Left ventricle myocardium inferior (tissue), 1 donor: ENCODE measurements at places on chromosomes 16 and 17.

DNA sequence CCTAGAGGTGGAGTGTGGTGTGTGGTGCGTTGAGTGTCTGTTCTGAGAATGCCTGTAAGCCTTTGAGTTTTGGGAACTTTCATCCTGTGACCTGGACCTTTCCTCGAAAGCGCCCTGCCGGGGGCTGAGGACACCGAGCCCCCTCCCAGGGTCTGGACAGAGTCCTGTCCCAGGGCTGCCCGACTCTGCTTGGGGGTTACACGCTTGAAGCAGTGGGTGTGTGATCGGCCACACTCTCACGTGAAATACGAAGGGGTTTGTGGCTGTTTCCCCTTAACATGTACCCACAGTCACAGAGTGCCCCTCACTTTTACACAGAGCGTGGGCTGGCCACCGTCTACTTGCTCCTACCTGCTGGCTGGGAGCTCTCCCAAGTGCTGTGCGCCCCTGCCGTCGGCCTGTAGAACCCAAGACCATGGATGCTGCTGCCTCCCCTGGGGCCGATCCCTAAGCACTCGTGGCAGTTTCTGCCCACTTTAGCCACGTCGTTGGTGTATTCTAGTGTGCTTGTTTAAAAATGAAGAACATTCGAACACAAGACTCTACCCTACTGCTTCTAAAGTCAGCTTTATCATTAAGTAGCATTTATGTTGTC is 6.8 kb downstream of the ZNF750 start:
- peaks cover 50% of the 10 kb centered on the region for H3K4me1 ChIP-seq
- no peak for DNase-seq
- peak overlapping the region; percentile 84 for H3K27ac ChIP-seq

DNA sequence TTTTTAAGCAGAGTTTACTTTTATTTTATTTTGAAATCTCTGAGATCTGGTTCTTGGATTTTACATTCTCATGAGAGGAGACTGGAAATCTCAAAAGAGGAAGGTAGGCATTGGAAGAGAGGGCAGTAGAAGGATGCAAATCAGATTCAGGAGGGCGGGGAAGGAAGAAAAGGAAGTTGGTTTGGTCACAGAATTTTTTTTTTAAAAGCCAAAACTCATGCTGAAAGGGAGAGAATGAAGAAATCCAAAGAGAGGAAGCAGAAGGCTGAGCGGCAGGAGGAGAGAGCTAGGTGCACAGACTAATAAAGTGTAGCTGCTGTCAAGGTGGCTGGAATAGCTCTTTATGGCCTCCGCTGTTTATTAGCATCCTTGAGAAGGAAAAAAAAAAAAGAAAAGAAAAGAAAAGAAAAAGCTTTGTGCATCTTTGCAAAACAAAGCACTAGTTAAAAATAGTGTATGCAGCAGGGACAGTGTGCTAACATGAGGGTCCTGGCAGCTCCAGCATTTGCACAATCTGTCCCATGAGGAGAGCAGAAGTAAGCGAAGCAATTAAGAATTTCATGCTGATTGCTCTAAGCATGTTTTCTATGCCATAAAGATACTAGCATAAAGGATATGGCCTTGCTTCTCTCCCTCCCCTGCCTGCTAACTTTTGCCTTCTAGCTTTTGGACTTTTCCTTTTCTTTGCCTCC is 194.2 kb downstream of the ZFHX3 start:
- peak overlapping the region; percentile 3 for H3K27ac ChIP-seq
- DNase-seq: no peak
- H3K4me3 ChIP-seq: no peak overlapping the region

GRCh38 chr17:69451416-69452394 is 37.2 kb downstream of the MAP2K6 start:
- H3K27ac ChIP-seq: no peak overlapping the region
- no peak overlapping the region for H3K4me3 ChIP-seq
- DNase-seq: no peak
- no peaks in the 10 kb centered on the region for H3K36me3 ChIP-seq
- H3K4me1 ChIP-seq: peaks cover 9% of the 10 kb centered on the region
- H3K27me3 ChIP-seq: no peaks in the 10 kb centered on the region

DNA sequence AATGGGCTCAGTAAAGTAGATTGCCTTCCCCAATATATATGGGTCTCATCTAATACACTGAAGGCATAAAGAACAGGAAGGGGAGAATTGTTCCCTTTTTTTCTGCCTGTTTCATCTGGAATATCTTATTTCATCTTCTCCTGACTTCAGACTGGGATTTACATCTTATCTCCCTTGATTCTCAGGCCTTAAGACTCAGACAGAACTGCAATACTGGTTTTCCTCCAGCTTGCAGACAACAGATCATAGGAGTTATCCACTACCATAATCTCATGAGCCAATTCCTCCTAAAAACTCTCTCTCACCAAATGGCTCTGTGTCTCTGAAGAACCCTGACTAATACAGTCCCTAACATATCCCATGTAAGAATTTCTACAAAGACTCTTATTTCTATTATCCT is 390.7 kb downstream of the CDH8 start:
- no peak for DNase-seq
- no peaks in the 10 kb centered on the region for H3K36me3 ChIP-seq
- no peaks in the 10 kb centered on the region for H3K4me1 ChIP-seq
- no peak overlapping the region for H3K27ac ChIP-seq
- no peak overlapping the region for H3K4me3 ChIP-seq

- no peaks in the 10 kb centered on the region for H3K27me3 ChIP-seq
- no peak overlapping the region for H3K4me3 ChIP-seq
- DNase-seq: peak; percentile 50
- no peaks in the 10 kb centered on the region for H3K36me3 ChIP-seq
Observed at GRCh38 chr17:46003907-46004748, 5.1 kb downstream of the STH start.

- peaks cover 39% of the 10 kb centered on the region for H3K4me1 ChIP-seq
- H3K4me3 ChIP-seq: no peak overlapping the region
- H3K36me3 ChIP-seq: peaks cover 22% of the 10 kb centered on the region
- peaks cover 5% of the 10 kb centered on the region for H3K27me3 ChIP-seq
Observed at GRCh38 chr16:89097392-89097772, 3.7 kb downstream of the ACSF3 start.
